Mesothelial cell of epicardium (in vitro differentiated cells): ENCODE measurements at places on chromosomes 1 and 21.
A peak's percentile ranks its signal among the peaks of the same experiment; 100 is the strongest.

- no peak for DNase-seq
Observed at GRCh38 chr1:24107462-24108138, 4.3 kb downstream of the MYOM3 start.

GRCh38 chr1:149844101-149844500 is 55.3 kb upstream of the BOLA1 start:
- no peak for DNase-seq

DNA sequence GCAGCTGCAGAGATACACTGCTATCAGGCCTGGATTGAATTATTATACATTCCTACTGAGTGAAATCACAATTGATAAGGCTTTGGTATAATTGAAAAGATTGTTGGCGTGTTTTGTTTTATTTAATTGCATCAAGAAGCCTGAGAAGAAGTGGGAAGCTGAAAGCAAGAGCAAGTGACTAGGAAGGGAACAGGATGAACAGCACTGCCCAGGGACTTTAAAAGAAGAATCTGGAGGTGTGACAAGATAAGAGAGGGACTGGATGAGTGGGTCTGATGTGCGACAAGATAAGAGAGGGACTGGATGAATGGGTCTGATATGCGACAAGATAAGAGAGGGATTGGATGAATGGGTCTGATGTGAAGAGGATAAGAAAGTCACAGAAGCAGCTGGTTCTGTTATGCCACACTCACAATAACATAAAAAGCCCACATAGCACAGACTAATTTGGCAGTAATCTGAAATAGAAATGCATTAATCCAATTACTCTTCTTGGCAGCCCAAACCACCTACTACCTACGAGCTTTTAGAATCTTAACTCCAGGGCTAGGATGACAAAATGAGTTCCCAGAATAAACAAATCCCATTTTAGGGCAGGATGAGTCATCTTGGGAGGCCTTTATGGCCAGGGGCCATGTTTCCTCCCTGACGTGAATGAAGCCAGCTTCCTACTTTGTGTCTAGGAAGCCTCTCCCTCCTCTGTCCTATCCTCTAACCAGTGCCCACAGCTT is 129.7 kb downstream of the DUSP10 start:
- DNase-seq, result no peak

GRCh38 chr1:154714638-154715037 is 106.7 kb upstream of the ADAR start:
- DNase-seq, result no peak

GRCh38 chr1:229302740-229303139 is 31.8 kb downstream of the RAB4A start:
- no peak for DNase-seq

GRCh38 chr1:5939271-5940170 is 52.7 kb downstream of the NPHP4 start:
- DNase-seq, result no peak

- DNase-seq, result no peak
Observed at GRCh38 chr1:175413367-175413766, 220.8 kb upstream of the KIAA0040 start.

- DNase-seq, result no peak
Observed at GRCh38 chr21:43369124-43369523, 57.8 kb downstream of the SIK1 start.

DNA sequence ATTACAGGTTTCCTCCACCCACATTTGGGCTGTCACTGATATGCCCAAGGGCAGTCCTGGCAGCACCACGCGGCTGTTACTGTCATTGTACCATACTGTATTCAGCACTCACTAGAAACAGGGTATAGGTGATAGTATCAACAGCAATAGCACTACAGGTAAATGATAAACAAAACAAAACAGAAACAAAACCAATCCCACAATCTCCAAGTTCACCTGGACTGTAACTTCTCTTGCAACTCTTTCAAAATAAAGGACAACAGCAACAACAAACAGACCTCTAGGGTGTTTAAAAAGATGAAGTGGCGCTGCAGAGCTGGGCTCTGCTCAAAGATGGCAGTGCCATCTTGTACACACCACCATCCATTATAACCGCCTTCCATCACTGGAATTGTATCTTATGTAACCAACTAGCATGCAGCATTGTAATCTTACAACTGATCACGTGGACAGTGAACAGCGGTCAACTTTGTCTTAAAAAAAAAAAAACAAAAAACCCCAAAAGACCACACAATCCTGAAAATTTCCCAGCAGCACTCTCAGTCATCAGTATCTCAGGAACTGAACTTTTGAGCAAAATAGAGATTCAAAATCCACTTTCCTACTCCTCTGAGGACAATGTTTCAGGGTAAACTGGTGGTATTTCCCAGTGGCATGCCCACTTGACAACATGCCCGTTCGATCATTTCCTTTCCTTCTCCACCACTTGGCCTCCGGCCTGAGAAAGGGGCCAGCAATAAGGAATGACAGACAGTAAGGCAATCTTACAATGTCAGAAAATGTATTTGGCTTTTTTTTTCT is 3.8 kb downstream of the IRF2BP2 start:
- DNase-seq, result no peak

- no peak for DNase-seq
Observed at GRCh38 chr1:52769346-52770033, 43.2 kb downstream of the ZYG11B start.

GRCh38 chr1:230345139-230345885 is 80.8 kb downstream of the PGBD5 start:
- DNase-seq, result no peak

DNA sequence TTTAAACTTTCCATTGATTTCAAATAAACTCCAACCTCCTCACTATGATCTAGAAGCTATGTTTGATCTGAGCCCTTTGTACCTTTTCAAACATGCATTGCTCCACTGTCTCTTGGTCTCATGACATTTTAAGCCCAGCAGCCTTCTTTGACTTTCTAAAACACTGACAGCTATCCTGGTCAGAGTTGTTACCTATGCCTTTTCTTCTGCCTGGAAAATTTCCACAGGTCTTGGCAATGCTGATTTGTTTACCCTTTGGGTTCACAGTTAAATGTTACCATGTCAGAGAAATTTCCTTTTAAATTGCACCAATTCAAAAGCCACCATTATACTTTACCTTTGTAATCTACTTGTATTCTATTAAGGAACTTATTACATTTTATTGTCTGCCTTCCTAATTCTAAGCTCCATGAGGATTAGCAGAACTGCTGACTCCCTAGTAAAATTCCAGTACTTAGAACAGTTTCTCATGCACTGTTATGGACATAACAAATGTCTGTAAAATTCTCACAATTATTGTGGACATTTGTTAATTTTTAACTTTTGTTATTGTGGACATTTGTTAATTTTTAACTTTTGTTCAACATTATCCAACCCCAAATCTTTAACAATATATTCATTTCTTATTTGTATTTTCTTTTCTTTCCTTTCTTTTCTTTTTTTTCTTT is 1064.4 kb downstream of the NCAM2 start:
- DNase-seq, result no peak

DNA sequence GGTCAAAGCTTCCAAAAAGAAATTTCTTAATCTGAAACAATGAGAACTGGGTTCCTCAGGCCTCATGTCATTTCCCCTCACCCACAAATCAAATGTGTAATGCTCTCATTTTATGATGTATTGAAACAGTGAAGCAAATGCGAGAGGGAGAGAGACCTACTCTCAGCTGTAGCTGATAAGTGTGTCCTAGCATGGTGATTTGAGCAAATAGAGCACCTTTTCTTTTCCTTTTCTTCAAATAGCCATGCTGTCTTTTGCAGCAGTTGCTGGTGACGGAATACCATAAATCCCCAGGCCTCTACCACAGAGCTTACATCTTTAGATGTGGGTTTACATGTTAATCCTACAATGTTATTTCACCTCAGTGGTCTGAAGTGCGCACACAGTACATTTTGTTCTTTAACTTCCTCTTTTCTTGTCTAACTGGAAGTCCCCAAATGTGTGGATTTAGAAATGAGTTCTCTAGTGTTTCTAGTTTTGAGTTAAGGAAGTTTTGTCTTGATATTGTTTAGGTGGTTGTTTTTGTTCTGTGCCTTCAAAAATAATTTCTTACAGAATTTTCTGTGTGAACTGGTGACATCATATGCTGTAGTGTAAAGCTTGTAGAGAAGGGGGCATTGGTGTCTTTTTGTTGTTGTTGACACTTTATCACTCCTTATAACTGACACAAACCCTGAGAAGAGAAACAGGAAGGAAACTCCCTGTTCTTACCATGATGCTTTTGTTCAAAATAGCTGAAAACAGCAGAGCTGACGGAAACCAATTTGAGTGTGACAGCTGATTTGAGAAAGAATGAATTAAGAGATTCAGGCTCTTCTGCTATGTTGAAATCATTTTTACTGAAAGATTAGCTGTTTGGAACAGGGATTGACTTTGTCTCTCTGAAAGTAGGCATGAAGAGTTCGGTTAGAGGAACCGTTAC is 12.2 kb downstream of the SMAP2 start:
- DNase-seq, result no peak

- no peak for DNase-seq
Observed at GRCh38 chr1:41723786-41724185, 194.9 kb downstream of the HIVEP3 start.

DNA sequence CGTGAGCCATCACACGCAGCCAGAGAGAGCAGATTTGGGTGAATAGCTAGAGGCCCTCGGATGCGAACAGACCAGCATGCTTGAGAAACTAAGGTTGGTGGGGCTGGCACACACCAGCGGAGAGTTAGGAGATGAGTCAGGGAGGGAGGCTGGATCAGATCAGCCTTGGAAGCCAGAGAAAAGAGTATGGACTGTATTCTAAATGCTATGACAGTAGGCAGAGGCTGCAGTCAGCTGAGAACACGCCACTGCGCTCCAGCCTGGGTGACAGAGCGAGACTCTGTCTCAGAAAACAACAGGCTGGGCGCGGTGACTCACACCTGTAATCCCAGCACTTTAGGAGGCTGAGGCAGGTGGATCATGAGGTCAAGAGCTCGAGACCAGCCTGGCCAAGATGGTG is 4.0 kb upstream of the PLEKHM2 start:
- no peak for DNase-seq

DNA sequence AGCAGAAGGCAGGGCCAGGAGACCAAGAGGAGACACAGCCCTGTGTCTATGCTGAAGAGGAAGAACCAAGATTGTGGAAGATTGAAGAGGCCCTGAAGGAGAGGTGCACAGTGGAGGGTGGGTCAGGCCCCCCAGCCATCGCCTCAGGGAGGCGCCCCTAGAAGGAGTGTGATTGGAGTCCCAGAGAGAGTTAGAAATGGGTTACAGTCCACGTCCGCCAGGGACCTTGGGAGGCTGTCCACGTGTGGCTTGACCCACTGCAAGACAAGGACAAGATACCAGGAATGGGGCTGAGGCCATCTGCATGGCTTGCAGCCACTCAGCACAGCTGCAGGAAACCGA is 375.1 kb downstream of the NPHP4 start:
- no peak for DNase-seq

DNA sequence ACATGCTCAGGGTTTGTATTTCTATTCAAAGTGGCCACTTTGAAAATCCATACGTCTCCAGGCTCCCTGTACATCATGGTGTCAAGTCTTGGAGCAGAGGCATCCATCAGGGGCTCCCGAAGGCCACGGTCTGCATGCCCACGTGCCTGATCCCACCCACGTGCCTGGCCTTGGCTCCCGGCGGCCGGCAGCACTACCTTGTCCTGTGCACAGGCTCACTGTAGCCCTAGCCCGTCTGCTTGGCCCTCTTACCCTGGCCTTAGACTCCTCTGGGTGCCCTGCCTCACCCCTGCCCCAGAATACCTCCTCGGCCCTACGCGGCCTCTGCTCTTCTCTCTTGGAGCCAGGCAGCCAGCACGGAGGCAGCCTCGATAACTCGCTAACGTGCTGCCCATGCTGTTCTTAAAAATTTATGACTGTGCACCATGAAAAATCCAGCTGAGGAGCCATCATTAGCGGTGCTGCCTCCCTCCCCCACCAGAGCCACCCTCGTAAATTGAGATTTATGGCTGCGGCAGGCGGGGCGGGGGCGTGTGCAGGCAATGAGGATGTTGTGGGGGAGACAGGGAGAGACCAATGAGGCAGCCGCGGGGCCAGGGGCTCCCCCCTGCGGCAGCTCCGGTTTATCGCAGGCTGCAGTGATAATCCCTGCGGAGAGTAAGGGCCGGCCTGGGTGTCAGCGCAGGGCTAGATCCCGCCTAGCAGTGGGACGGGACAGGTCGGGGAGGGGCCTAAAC is 24.6 kb downstream of the DMAP1 start:
- DNase-seq, result peak; percentile 76

GRCh38 chr1:247936415-247936814 is 11.7 kb downstream of the OR2AJ1 start:
- no peak for DNase-seq
